ENCODE measurements at places on chromosomes 2 and 18. TPM values are rescaled to one million over a fixed set of nuclear protein-coding genes. Genes with fewer than 3 reads are reported as not detected.

GRCh38 chr2:98598781-98599428, 9.4 kb downstream of the COA5 start:
- no peaks in the 10 kb centered on the region for H3K4me1 ChIP-seq
- no peak overlapping the region for H3K4me3 ChIP-seq
- H3K27me3 ChIP-seq: no peaks in the 10 kb centered on the region

- no peak overlapping the region for H3K27ac ChIP-seq
- H3K36me3 ChIP-seq: no peaks in the 10 kb centered on the region
- H3K4me3 ChIP-seq: no peak overlapping the region
- no peak for DNase-seq
- H3K27me3 ChIP-seq: no peaks in the 10 kb centered on the region
- H3K4me1 ChIP-seq: peaks cover 7% of the 10 kb centered on the region
These were observed 488.6 kb downstream of the CPS1 start for GRCh38 chr2:211045025-211045424.

GRCh38 chr18:51417643-51418483, 220.4 kb upstream of the MEX3C start:
- H3K4me3 ChIP-seq: no peak overlapping the region
- no peak for DNase-seq
- H3K27ac ChIP-seq: no peak overlapping the region
- H3K36me3 ChIP-seq: no peaks in the 10 kb centered on the region

- DNase-seq: peak; percentile 99
- H3K36me3 ChIP-seq: no peaks in the 10 kb centered on the region
- peaks cover 76% of the 10 kb centered on the region for H3K4me1 ChIP-seq
- no peak overlapping the region for H3K4me3 ChIP-seq
These were observed 48.3 kb downstream of the TSPYL6 start for GRCh38 chr2:54207666-54208195.

- H3K4me3 ChIP-seq: no peak overlapping the region
- peaks cover 9% of the 10 kb centered on the region for H3K27me3 ChIP-seq
- no peaks in the 10 kb centered on the region for H3K36me3 ChIP-seq
- H3K4me1 ChIP-seq: no peaks in the 10 kb centered on the region
- H3K27ac ChIP-seq: no peak overlapping the region
These were observed 290.2 kb downstream of the LPIN1 start for GRCh38 chr2:12036640-12036983.

DNA sequence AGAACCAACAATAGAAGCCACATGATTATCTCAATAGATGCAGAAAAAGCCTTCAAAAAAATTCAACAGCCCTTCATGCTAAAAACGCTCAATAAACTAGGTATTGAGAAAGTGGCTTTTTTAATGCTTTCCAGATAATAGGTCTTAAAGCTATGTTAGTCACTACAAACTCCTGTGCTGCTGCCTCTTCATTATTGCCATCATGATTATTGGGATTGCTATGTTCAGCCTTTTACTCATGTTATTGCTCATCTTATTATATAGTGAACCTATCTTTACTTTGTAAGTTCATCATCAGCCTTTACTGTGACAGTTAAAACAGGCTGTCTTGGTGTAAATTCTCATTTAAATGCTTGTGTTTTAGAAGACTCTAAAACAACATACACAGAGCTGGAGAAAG, 1557.2 kb upstream of the ZEB2 start:
- H3K27ac ChIP-seq: no peak overlapping the region
- no peak overlapping the region for H3K4me3 ChIP-seq
- no peaks in the 10 kb centered on the region for H3K4me1 ChIP-seq
- H3K36me3 ChIP-seq: no peaks in the 10 kb centered on the region

GRCh38 chr2:104430852-104431251, 423.1 kb upstream of the POU3F3 start:
- H3K27ac ChIP-seq: no peak overlapping the region
- H3K4me1 ChIP-seq: peaks cover 7% of the 10 kb centered on the region
- no peak for DNase-seq
- no peak overlapping the region for H3K4me3 ChIP-seq

GRCh38 chr2:235675678-235676535, 182.1 kb downstream of the AGAP1 start:
- H3K36me3 ChIP-seq: no peaks in the 10 kb centered on the region
- DNase-seq: peak; percentile 29
- H3K4me1 ChIP-seq: peaks cover 43% of the 10 kb centered on the region
- no peaks in the 10 kb centered on the region for H3K27me3 ChIP-seq
- no peak overlapping the region for H3K4me3 ChIP-seq

GRCh38 chr2:100782380-100782878, 37.5 kb upstream of the NPAS2 start:
- H3K4me1 ChIP-seq: peaks cover 93% of the 10 kb centered on the region
- no peaks in the 10 kb centered on the region for H3K36me3 ChIP-seq
- H3K4me3 ChIP-seq: no peak overlapping the region
- H3K27me3 ChIP-seq: no peaks in the 10 kb centered on the region

GRCh38 chr2:85998071-85998991, 107.4 kb downstream of the POLR1A start:
- H3K4me1 ChIP-seq: no peaks in the 10 kb centered on the region
- H3K27ac ChIP-seq: no peak overlapping the region
- no peak for DNase-seq
- no peak overlapping the region for H3K4me3 ChIP-seq
- no peaks in the 10 kb centered on the region for H3K36me3 ChIP-seq

DNA sequence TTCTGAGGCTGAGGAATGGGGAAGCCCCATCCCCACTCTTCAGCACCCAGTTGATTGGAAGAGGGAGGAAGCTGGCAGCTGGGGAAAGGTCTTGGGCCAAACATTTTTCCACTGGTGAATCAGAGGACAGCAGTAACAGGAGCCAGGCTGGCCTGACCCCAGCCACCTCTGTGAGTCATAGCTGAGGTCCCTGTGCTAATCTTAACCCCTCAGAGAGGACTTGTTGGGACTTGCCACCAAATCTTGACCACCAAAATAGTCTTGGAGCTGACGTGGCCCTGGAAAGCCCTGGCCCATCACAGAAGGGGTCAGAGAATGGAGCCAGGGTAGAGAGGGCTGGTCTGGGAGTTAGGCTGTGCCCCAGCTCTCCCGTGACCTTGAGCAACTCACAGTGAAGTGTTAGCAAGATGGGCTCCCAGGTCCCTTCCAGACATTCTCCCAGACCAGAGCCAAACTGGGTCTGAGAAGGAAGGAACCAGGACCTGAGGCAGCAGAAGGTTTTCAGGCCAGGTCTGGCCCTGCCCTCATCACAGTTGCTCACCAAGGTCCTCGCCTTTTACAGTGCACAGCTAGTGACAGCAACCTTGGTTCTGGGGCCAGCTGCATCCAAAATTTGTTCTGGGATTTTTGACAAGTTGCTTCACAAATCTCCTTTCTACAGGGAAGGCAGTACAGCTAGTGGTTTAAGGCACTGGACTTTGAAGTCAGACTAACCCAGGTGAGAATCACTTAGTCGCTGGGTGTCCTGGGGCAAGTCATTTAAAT, 266.6 kb downstream of the CYP26B1 start:
- H3K4me3 ChIP-seq: no peak overlapping the region
- H3K36me3 ChIP-seq: no peaks in the 10 kb centered on the region
- H3K27ac ChIP-seq: no peak overlapping the region
- peaks cover 34% of the 10 kb centered on the region for H3K27me3 ChIP-seq

- H3K27ac ChIP-seq: no peak overlapping the region
- H3K36me3 ChIP-seq: peaks cover 36% of the 10 kb centered on the region
- DNase-seq: no peak
- H3K4me1 ChIP-seq: no peaks in the 10 kb centered on the region
- H3K4me3 ChIP-seq: no peak overlapping the region
These were observed 47.9 kb downstream of the GEMIN6 start for GRCh38 chr2:38825956-38826355.

DNA sequence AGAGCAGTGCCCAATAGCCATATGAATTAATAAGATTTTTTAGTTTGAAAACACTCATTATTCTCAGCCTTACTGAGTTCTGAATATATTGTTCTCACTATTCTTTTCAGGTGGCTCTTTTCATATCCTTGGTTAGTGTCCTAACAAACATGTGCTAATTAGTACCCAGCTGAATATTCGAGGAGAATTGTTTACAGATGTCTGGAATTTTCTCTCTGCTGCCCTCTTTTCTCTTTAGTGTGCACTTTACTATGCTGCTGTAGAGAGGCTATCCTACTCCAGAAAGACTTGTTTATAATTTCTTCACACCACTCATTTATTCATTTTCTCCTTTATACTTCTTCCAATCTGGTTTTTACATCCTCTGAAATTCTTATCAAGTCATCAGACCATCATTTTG, 405.3 kb downstream of the SPAG16 start:
- H3K27me3 ChIP-seq: no peaks in the 10 kb centered on the region
- no peak overlapping the region for H3K4me3 ChIP-seq
- H3K36me3 ChIP-seq: no peaks in the 10 kb centered on the region
- no peak overlapping the region for H3K27ac ChIP-seq
- no peaks in the 10 kb centered on the region for H3K4me1 ChIP-seq
- DNase-seq: no peak

DNA sequence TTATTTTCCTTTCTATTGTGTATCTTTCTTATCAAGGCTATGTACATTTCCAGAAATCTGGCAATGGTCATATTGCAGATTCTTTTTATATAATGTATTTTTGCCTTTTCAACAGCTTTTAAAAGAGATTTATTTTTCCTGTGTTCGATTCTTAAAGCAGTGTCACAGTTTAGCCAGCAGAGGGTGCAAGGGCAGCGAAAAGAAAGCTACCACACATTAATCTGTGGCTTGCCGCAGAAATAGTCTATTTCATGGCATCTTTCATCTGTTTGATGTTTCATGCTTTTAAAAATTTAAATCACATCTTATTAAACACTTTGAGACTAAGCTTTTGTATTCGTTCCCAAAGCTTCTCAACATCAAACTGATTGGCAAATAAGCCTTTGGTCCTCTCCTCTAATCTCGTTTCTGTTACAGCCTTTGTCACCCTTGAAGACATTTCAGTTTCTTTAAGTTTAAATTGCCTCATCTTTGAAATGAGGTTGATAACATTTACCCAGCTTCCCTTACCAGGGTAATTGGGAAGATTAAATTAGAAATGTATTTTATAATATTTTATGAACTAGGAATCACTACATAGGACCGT, 73.3 kb downstream of the PIK3C3 start:
- H3K36me3 ChIP-seq: peaks cover 5% of the 10 kb centered on the region
- no peaks in the 10 kb centered on the region for H3K4me1 ChIP-seq
- no peaks in the 10 kb centered on the region for H3K27me3 ChIP-seq
- H3K4me3 ChIP-seq: no peak overlapping the region
- DNase-seq: peak; percentile 12

GRCh38 chr2:168703926-168704325, 98.5 kb upstream of the NOSTRIN start:
- no peak overlapping the region for H3K4me3 ChIP-seq
- no peaks in the 10 kb centered on the region for H3K4me1 ChIP-seq
- DNase-seq: no peak
- no peaks in the 10 kb centered on the region for H3K27me3 ChIP-seq
- no peaks in the 10 kb centered on the region for H3K36me3 ChIP-seq
- H3K27ac ChIP-seq: no peak overlapping the region

DNA sequence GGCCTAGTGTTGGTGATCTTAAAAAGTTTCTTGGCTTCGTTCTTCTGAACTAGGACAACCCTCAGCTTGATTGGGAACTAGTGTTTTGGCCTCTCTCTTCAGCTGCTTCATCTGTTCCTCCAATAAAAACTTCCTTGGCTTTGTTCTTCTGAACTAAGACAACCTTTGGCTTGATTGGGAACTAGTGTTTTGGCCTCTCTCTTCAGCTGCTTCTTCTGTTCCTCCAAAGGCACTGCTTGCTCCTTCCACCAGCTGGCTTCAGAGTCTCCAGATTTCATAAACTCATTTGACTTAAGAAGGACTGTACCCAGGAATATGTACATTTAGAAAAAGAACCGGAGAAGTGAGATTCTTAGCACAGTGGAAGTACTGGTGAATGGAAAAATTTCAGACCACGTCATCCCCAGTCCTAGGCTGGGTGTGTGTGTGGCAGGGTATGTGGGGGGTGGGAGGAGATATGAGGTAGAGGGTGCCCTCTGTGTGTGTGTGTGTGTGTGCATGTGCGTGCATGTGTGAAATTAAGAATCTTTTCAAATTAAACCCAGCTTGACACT, 20.4 kb downstream of the IL1R2 start:
- H3K27ac ChIP-seq: no peak overlapping the region
- H3K36me3 ChIP-seq: no peaks in the 10 kb centered on the region
- H3K27me3 ChIP-seq: no peaks in the 10 kb centered on the region
- H3K4me1 ChIP-seq: no peaks in the 10 kb centered on the region

GRCh38 chr18:67347438-67347837, 169.1 kb downstream of the DSEL start:
- no peak overlapping the region for H3K27ac ChIP-seq
- no peaks in the 10 kb centered on the region for H3K4me1 ChIP-seq
- H3K4me3 ChIP-seq: no peak overlapping the region
- no peak for DNase-seq
- no peaks in the 10 kb centered on the region for H3K27me3 ChIP-seq
- H3K36me3 ChIP-seq: no peaks in the 10 kb centered on the region

GRCh38 chr18:44793194-44793593, 112.5 kb downstream of the SETBP1 start:
- H3K27ac ChIP-seq: no peak overlapping the region
- no peaks in the 10 kb centered on the region for H3K27me3 ChIP-seq
- no peak overlapping the region for H3K4me3 ChIP-seq
- H3K4me1 ChIP-seq: peaks cover 47% of the 10 kb centered on the region
- DNase-seq: no peak
- H3K36me3 ChIP-seq: no peaks in the 10 kb centered on the region

GRCh38 chr18:40066368-40066767, 1888.7 kb upstream of the PIK3C3 start:
- no peak overlapping the region for H3K4me3 ChIP-seq
- no peaks in the 10 kb centered on the region for H3K36me3 ChIP-seq
- H3K27me3 ChIP-seq: no peaks in the 10 kb centered on the region
- no peak for DNase-seq
- H3K27ac ChIP-seq: no peak overlapping the region

GRCh38 chr2:46578961-46579360, 99.6 kb downstream of the TMEM247 start:
- H3K36me3 ChIP-seq: peaks cover 2% of the 10 kb centered on the region
- peaks cover 14% of the 10 kb centered on the region for H3K4me1 ChIP-seq
- H3K27me3 ChIP-seq: no peaks in the 10 kb centered on the region
- no peak overlapping the region for H3K27ac ChIP-seq

The METTL5 gene
- polyA plus RNA-seq: 39.4 TPM

The SERPINB12 gene
- polyA plus RNA-seq: not detected

The CFAP221 gene
- polyA plus RNA-seq: not detected

The TCF23 gene
- polyA plus RNA-seq: 1.4 TPM

The SLC9A4 gene
- polyA plus RNA-seq: not detected

The GPR75 gene
- polyA plus RNA-seq: 3.9 TPM

The TMEM17 gene
- 0.50 TPM for polyA plus RNA-seq

The RIT2 gene
- not detected for polyA plus RNA-seq

The MAP2 gene
- not detected for polyA plus RNA-seq

The NBEAL1 gene
- 6.4 TPM for polyA plus RNA-seq
